ENCODE measurements at places on chromosomes 6 and 20.

DNA sequence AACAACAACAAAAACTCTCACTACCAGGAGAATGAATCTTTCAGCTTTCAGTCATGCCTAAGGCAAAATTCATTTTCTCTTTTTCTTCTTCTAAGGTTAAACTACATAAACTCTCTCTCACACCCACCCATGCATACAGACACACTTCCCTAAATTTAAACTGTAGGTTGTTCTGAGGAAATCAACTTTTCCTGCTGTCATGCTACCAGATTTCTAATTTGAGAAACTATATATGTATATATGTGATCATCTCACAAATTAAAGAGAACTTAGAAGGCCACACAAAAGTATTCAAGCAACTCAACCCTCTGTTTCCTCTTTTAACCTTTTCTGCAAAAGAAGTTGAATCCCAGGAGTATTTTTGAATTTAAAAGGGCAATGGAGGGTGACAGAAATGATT lies 532.5 kb downstream of the KIF16B start:
- no peak for DNase-seq

DNA sequence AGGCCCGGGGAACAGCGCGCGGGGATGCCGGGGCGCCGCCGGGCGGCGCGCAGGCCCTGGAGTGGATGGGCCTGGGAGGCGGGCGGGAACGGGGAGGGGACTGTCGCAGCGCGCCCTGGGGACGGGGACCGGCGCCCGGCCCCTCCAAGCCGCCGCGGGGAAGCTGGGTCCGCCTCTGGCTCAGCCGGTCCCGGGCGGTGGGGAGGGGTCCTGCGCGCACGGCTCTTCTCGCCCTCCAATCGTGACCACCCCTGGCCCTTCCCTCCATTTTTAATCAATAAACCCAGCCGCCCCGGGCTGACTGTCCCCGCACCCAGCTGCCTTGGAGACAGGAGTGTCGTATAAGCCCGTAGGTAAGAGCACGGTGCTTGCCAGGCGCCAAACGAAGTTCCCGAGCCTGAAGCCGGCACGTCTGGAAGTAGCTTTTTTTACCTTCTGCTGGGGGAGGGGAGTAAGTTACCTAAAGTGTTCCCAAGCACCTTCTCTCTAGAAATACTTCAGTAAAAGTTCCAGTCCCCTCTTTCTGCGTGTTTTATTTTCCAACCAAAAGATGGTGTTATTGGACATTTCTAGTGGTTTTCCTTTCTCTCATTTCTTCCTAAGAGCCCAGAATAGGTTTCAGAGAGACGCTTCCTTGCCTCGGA lies 780 bp upstream of the TAF4 start:
- no peak for DNase-seq

GRCh38 chr6:150169609-150170008 lies 26.8 kb downstream of the PPP1R14C start:
- DNase-seq: no peak

DNA sequence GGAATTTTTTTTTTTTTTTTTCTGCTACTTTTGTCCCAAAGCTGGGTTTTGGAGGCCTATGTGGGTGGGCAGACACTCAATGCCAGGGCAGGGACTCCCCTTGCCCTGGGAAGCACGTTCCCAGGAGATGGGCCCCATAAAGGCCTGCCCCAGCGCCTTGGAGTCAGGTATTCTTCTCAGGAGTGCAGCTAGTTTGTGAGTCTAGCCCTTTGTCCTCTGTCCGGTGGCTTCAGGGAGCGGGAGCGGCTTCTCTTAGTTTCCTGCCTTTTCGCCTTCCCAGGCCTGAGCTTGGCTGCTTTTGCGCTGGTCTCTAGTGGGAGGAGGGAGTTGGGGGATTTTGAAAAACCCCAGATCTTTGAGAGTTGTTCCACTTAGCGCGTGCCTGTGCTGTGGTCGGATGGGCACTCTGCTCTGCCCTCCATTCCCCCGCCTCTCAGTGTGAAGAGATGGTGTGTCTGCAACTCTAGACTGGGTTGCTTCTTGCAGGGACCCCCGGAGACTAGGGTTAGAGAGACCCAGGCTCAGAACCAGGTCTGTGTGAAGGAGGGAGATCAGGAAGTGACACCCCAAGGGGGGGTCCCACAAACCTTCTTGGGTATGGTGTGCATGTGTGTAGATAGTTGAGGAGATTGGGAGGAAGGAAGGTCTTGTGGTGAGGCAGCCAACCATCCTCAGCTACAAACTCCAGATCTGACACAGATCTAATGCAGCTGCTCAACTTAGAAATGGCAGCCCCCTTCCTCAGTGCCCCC lies 1.3 kb downstream of the PLCG1 start:
- no peak for DNase-seq

Measured in AML-193 (cell line).